CD14-positive monocyte (primary cell): ENCODE measurements at places on chromosomes 5 and 9.

DNA sequence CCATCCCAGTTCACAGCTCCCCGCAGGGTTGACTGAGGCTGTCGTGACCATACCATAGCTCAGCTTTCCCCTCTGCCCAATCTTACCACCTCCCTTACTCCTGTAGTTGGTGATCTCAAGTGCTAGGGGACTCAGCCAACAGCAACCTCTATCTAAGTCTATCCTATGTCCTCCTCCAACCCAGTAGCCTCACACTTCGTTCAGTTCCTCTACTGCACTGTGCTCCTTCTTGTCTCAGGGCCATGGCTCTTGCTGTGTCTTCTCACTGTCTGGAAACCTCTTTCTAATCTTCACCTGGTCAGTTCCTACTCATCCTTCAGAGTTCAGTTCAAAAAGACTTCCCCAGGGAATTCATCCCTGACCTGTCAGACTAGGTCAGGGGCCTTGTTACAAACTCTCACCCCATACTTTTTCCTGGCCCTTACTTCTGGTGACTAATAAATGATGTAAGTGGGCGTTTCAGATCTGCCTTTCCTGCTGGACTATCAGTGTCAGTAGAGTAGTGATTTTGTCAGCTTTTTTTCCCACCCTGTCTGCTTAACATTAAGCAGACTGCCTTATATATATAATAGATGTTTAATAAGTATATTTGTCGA, 53.6 kb upstream of the NR3C1 start:
- no peak for DNase-seq

DNA sequence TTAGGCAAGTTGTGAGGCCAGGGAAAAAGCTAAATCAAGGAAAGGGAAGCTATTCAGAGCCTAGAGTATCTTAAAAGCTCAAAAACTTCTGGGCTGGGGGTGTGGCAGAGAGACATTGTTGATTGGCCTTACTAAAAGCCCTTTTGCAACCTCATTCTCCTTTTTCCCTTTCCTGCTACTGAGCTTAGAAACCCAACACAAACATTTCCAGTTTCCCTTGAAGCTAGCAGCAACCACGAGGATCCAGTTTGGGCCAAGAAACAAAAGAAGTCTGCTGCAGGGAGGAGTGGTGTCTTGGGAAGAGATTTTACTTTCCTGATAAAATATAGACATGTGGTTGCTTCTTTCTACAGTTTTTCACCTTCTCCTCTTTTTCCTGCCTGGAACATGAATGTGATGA, 135.5 kb upstream of the KLF9 start:
- DNase-seq: no peak

GRCh38 chr5:159805021-159805420, 111.3 kb upstream of the ADRA1B start:
- DNase-seq: peak; percentile 71

- DNase-seq: no peak
Measured at GRCh38 chr5:43075319-43076293, 35.5 kb upstream of the ANXA2R start.

DNA sequence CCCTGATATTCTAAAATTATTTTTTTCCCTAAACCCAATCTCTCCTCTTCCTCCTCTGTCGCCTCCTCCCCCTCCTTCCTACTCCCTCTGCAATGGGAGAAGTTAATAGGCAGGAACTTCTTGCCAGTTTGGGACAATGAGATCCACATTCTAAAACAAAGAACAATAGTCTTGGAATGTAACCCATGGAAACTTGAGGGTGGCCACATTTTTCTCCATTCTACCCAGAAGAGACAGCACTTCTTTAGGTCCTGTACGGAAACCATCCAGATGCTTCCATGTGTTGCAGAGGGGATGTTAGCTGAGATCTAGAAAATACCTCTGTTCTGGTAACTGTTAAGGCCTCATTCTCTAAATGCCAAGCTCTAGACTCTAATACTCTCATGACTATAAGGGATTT, 10.0 kb downstream of the SPARC start:
- DNase-seq: no peak

- DNase-seq: no peak
Measured at GRCh38 chr5:155871623-155872022, 455.3 kb upstream of the SGCD start.

DNA sequence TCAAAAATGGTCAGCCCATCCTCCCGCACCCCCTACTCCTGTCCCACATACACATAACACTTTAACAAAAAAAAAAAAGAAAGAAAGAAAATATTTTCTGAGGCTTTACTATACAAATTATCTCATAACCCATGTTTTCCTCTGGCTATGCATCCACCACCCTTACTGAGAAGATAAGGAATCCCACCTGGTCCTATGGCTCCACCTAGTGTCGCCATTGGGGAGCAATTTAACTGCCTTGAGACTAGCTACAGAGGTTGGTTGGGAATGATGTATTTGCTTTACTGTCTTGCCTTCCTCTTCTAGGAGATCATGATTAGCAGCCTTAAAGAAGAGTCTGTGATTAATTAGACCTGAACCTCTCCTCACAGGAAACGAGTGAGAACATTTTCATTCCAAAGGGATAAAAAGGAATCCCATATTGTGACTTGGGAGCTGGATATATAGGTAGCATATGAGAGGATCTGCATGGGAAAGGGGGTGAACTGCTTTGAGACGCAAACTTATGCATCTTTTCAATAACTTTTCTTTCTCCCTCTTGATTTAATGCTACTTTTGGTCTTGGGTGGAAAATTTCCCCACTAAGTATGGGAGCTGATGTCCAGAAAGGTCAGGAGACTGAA, 77.7 kb upstream of the SELENOP start:
- DNase-seq: peak; percentile 33

GRCh38 chr5:32909207-32909606, 198.1 kb downstream of the NPR3 start:
- no peak for DNase-seq

DNA sequence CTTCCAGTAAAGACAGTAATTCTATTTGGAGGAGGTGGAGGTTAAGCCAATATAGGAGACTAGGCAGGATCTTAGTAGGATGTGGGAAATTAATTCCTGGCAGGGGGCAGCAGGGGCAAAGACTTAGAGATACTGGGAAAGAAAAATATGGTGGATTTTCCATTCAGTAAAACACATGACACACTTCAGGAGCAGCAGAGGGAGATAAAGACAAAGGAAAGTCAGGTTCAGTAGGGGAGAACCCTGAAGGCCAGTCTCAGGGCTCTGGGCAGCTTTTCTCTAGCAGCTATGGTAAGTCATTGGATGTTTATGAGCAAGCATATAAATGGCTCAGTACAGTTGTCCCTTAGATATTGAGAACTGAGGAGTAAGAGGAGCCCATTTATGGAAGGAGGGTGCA, 105.5 kb downstream of the PJA2 start:
- DNase-seq: no peak

- no peak for DNase-seq
Measured at GRCh38 chr9:132168851-132169250, 7.0 kb downstream of the NTNG2 start.

GRCh38 chr9:134962973-134963364, 45.3 kb upstream of the FCN1 start:
- DNase-seq: no peak

DNA sequence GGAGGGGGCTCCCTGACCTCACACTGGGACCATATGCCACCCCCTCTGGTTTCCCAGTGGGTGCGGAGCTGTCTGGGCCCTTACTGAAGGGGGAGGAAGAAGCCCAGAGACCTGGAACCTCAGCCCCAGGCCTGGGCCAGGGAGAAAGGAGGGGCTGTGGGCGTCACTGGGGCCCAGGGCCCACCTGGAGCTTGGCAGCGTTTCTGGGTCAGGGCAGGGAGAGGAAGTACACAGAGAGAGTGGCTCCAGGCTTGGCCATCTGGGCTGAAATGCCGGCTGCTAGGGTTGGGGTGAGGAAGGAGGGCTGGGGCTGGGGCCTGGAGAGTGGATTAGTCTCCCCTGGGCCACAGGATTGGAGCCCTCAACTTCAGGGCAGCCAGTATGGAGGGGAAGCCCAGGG, 6.4 kb upstream of the DAB2IP start:
- DNase-seq: no peak

GRCh38 chr5:177179431-177179830, 45.9 kb downstream of the NSD1 start:
- no peak for DNase-seq

DNA sequence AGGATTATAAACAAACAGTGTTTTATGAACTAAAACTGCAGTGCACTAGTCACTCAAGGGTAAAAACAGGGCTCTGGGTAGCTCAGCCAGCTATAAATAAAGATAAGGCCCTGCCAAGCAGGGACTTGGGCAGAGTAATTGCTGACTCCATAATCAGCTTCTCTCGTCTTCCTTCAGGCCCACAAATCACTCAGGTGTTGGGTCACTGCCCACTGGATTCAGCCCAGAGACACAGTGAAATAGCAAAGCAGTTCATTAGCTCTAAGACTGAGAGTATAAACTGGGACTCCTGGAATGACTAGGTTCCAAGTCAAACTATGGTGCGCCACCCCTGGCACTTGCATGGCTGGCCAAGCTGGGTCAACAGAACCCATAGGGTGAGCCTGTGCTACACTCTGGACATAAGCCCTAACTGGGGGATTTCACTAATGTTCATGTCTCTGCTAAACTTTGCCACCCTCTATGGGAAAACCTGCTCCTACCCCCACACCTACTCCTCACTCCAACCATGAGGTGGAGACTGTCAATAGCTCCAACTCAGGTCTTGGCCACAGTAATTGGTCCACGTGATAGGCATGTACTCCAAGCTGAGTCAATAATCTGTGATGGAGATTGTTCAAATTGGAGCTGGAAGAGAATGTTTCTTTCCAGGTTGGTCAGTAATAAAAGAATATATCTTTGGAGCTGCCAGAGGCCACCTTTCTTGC, 158.5 kb downstream of the SLIT3 start:
- no peak for DNase-seq

DNA sequence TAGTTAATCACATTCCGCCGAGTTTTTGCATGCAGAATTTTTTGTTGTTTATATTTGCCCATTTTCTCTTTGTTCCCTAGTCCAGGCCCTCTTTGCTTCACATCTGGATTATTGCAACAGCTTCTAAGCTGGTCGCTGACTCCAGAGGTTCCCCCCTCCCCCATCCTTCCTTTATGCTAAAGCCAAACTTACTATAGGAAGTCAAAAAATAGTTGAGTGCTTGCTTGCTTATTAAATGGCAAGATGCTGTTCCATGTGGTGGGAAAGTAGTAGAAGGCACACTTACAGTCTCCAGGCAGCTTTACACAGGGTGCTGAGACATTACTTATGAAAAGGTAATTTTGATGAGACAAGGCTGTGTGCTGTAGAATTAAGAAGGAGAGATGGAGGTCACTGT, 1.3 kb downstream of the ZBTB34 start:
- DNase-seq: no peak

- no peak for DNase-seq
Measured at GRCh38 chr9:83935276-83935935, 14.2 kb upstream of the KIF27 start.

DNA sequence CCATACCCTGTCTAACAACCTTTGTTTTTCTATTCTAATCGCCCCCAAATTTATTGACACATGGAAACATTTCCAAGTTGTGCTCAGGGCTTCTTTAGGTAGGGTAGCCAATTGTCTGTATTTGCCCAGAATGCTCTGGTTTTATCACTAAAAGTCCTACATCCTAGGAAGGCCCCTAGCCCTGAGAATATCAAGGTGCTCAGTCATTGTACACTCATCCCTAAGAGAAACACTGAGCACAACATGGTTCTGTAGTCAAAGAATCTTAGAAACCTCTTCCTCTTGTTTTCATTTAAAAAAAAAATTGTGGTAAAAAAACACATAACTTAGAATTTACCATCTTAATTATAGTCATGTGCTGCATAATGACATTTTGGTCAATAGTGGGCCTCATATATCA, 69.0 kb upstream of the BASP1 start:
- DNase-seq: no peak

DNA sequence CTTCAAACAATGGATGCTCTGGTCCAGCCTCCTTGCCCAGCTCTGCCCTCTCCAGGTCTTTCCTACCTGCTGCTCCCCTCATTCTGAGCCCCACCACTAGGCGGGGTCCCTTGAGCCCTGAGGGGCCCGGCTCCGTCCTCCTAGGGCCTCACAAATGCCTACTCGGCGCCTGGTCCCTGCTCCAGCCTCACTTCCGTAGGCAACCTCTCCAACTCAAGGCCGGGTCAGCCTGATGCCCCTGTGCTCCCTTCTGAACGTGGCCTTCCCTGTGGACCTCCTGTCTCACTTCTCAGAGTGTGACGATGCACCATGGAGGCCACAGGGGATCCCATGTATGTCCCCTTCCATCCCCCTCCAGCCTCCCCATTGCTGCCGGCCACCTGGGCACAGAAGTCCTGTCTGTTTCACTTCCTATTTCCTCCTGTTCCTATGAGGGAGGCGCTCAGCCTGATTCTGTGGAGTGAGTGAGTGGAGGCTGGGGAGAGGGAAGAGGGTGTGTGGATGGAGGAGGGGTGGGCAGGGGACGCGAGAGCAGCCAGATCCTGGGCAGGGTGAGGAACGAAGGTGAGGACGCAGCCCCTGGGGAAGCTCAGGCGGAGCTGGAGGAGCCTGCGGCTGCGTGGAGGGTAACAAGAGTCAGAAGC, 127.2 kb upstream of the FAM120A start:
- DNase-seq: no peak

DNA sequence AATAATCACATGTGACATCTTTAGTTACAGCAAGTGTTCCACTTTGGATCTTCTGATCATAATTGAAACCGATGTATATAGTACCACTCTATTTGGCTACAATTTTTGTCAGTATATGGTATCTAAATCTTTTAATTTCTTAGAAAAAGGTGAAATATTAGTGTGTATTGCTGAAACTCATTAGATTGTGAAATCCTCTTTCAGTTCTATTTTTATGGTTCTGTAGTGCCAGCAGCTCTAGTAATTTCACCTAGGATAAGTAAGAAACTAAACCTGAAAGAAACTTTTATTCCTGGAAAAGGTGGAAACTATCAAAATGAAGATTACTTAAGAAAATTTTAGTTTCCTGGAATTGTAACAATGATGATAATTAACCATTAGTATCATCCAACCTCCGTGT, 370.9 kb downstream of the NNT start:
- DNase-seq: no peak

DNA sequence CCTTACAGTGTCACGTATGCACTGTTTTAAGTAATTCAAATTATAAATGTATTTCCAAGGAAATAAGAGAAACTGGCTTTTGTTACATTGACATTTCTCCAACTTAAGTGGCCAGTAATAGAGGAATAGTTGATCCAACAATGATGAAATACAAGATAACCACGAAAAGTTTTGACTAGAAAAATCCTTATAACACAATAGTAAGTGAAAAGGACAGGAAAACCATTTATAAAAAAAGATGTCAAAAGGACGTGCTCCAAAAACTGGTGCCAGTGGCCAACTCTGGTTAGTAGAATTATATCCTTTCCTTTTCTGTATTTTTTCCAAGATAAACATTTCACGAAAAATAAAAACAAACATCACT, 210.9 kb downstream of the GAPVD1 start:
- no peak for DNase-seq

DNA sequence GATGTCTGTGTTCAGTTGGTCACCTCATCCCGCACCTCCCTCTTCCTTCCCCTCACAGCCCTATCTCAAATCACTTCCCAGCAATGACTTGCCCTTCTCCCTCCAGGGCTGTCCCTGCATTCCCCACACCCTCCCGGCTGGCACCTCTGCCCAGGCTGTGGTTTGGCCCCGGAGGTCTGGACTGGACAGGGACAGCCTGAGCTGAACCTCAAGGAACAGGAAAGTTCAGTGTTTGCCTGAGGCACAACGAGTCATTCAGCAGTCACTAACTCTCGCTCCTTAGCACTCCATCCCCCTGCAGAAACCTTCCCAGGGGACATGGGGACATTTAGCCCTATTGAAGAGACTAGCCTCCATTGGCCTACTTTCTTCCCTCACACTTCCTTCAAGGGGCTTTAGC, 58.3 kb upstream of the MAP3K1 start:
- DNase-seq: no peak
